ENCODE measurements at places on chromosomes 1 and 21.

DNA sequence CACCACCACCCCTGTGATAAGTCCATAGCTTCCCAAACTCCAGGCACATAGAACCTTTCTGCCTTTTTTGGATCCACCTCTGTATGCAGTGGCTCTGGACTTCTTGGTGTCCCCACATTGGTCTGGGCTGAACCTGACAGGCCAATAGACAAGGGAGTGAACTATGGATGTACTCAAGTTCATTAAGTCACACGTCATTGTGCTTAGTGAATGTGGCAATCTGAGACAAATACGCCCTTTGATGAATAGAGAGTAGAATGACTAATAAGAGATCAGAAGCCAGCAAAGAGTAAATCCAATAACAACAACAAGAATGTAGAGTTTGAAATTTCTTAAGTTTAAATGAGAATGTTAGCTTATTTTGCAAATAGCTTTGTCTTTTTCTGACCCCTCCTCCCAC, 114.8 kb downstream of the ST6GALNAC3 start:
- DNase-seq: no peak

GRCh38 chr1:235567812-235568503, 63.7 kb upstream of the B3GALNT2 start:
- no peak for DNase-seq

DNA sequence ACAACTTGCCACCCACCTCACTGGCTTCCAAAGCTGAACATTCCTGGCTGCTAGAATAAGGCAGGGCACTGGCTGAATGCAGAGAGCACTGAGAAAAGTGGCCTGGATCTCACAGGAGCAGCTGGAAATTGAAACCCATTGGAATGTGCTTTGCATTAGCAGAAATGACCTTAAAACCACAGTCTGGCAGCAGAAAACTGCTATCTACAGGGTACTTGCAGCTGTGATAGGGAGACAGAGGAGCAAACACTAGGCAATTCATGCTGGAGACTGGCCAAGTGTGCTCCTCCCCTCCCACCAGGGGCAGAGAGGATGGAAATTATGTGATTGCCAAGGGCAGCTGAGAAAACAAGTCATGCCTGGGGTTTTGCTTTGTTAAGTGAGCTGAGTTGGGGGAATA, 47.2 kb downstream of the HSD3B1 start:
- peak; percentile 30 for DNase-seq

DNA sequence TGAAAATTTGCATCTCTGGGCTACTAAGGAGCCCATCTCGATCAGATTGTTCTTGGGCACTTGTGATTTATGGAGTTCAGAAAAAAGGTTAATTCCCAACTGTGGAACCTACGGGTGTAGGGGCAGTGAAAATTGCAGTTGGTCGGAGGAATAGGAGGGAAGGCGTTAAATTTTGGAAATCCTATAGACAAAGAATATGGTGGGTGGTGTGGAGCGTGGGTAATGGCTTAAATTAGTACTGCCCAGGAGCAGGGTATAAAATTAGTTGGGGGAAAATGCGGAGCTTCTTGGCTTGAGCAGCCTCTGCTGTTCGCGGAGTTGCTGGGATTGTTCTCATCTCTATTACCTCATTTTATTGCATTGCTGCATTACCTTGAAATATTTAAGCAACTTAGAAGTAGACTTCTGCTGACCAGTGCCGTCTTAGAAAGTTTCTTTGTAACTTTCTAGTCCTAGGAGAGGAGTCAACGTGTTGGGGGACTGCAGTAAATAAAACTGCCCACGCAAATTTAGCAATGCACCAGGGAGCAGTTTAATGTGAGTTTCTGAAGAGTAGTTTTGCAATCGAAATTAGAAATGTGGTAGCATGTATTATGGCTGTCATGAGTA, 514 bp downstream of the S1PR1 start:
- no peak for DNase-seq

DNA sequence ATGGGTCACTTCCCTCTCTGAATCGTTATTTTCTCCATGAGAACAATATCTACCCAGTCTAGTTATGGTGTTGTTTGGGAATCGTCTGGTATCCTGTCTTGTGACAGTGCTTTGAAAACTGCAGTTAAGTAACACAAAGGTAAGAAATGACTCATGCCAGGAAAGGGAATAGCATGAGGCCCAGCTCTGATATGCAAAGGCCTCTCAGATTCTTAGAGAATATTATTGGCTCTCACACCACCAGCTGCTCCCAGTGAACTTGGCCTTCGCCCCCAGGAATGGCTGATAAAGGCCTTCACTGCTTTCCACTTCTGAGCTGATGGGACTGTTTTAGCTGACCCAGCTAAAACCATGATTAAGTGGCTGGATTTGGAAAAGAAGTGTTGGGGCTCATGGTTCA, 27.1 kb downstream of the NEK2 start:
- DNase-seq: peak; percentile 83

DNA sequence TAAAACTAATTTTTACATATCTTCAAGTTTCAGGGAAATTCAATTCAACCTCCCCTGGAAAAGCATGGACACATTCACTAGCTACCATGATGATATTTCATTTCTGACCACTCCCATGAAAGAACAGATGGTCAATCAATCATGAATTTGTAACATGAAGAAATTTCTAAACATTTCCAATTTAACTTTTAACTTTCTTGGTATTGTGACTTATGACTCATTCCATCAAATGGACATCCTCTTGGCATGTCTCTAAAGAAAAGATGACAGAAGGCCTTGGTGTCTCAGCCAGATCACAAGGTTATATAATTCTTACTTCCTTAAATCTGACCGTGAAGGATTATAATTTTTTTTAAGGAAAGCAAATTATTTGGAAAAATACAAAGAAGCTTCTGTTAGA, 10.5 kb upstream of the MCOLN3 start:
- DNase-seq: no peak

- no peak for DNase-seq
These were observed 332.9 kb downstream of the SRGAP2C start for GRCh38 chr1:121517586-121518230.

DNA sequence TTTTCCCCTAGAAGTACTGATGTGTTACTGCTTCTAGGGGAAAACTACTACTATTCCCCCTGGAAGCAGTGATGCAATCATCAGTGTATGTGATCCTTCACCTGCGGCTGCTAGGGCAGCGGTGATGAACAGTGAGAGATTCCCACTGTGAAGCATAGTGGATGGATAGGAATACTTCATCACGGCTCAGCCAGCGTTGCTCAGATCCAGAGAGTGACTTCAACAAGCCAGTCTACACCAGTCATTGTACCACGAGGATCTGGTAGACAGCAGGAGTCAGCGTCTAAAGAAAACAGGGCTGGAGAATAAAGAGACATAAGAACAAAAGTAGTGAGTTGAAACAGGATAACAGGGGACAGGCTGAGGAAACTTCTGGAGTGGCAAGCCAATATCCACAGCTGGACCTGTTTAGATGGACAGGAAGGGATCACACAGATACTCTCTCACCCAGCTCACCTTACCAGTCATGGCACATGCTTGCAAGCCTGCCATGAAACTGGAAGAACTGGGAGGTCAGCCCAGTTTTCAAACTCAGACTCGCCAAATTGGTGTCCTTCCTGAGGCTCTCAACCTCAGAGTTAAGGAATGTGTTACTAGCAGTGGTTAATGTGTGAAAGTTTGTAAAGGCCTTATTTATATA, 42.4 kb upstream of the LRRC52 start:
- no peak for DNase-seq

- no peak for DNase-seq
These were observed 43.8 kb downstream of the DDR2 start for GRCh38 chr1:162676087-162676486.

DNA sequence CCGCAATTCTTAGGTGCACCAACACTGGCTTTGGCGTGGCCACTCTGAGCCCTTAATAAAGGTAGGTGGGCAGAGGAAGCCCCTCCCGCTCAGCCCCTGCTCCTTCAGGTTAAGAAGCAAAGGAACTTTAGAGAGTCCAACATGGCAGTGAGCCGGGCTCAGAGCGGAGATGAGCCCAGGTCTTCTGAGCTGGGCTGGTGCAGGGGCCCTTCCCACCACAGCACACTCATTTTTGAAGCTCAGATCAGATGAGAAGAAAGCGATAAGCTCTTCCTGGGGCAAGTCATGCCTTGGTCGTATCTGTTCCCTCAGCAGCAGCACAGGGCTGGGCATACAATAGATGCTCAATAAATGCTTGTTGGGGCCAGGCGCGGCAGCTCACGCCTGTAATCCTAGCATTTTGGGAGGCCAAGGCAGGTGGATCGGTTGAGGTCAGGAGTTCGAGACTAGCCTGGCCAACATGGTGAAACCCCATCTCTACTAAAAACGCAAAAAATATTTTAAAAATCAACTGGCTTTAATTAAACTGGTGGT, 51.1 kb upstream of the TARDBP start:
- no peak for DNase-seq

GRCh38 chr1:2890221-2890850, 88.8 kb upstream of the TTC34 start:
- DNase-seq: no peak

DNA sequence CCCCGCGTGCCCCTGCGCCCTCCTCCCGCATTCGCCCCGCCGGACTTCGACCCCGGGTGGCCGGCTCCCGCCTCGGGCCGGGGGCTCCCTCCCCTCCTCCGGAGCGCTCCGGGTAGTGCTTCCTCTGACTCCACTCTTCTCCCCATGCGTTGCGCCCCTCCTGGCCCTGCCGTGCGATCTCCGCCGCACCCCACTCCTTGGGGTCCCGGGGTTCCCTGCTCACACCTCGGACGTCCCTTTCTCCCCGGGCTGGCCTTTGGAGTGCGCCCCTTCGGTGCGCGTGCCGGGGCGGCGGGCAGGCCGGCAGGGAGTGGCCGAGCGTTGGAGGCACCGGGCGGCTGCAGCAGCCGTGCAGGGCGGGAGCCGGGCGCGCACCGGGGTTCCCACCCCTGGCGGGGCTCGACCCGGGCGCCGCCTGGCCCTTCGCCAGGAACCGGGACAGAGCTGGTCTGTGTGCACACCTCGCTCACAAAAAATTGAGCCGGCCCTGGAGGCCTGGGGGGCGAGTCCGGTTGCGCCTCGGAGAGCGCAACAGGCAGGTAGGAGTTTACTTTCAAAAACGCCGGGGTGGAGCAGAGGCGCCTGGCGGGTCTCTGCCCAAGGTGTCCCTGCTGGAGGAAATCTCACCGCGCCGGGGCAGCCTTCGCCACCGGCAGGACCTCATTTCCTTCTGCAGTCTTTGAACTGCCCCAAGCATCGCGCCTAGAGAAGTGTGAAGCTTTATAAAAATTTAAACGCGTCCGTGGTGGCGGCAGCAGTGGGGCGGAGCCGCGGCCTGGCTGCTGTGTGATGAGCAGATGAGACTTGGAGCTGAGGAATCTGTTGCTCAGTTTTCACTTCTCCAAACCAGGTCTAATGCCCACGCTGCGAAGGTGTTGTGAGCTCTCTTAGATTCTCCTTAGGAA, 650 bp downstream of the VANGL1 start:
- peak; percentile 74 for DNase-seq

DNA sequence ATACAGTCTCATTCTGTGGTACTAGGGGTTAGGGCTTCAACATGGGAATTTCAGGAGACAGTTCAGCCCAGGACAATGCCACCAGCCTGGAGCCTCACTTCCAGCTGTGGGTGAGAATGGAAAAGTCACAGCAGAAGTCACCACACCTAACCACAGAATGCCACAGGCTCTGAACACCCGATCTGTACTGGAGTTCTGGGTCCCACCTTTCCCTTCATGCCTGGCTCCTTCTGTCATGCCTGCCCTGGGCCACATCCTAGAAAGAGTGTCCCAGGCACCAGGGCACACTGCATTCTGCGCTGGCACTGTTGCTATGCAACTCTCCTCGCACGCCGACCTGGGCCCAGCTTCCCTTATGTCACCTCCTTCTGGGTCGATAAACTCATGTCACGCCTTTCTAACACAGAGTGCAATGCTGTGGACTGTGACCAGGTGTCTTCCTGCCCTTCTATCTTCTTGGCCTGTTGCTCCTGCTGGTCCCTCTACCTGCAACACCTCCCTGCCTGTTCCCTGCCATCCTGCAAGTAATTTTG, 21.2 kb downstream of the RCSD1 start:
- peak; percentile 56 for DNase-seq

DNA sequence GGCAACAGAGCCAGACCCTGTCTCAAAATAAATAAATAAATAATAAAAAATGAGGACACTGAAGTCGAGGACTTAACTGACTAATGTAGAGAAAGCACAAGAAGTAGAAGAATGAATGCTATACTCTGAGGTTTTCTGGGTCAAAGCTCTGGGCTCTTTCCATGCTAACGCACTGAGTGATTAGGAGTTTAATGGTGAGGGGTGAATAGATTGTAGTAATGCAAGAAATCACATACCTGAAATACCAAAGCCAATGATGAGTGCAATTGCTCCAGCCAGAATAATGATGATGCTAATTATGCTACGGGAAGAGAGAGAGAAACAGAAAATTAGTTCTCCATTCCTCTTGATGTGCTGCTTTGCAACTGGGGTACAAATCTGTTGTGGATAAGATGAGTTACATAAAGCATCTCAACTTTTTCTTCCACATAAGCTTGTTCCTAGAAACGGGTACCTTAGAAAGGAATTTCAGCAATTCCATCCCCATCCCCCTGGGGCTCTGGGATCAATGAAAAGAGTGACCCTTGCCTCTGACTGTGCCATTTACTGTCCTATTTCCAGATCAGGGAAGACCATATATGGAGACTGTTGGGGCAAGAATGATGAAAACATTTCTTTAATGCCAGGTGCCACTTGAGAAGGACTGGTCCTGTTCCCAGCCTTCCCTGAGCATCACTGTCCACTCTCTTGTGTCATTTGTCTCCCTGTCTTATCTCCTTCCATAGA, 40.7 kb downstream of the VTCN1 start:
- DNase-seq: no peak

DNA sequence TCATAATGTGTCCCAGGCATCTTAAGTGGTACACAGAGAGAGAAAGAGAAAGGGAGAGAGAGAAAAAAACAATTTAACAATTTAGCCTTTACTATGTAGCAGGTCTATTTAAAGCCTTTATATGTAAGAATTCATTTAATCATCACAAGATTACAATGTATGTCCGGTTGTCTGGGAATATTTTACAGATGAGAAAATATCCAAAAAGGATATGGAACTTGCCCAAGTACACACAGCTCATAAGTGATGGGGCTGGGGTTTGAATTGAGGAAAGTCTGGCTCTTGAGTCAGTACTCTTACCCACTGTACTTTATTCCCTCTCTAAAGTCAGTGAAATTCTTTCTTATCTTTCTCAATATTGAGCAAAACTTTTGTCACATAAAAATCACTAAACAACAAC, 104.6 kb downstream of the LYPLAL1 start:
- no peak for DNase-seq

DNA sequence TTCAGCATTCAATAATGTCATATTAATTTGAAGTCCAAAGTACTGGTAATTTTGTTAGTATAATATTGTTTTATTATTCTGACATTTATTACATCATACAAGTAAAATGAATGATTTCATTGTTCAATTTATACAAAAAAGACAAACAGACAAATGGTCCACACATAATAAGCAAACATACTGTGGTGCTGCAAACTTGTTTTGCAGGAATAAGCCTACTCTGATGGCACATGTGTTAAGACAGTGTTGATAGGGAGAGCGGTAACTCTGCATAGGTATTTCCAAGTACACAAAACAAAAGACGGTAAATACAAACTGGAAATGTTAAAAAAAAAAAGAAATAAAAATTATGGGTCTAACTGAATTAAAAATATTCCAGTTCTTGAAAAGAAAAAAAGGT, 59.7 kb upstream of the DPYD start:
- DNase-seq: no peak

GRCh38 chr1:176479971-176480370, 17.0 kb downstream of the PAPPA2 start:
- DNase-seq: no peak

- no peak for DNase-seq
These were observed 98.8 kb downstream of the CASZ1 start for GRCh38 chr1:10697621-10698160.

- no peak for DNase-seq
These were observed 173.7 kb downstream of the HIVEP3 start for GRCh38 chr1:41745022-41745421.

Data from SW480 (cell line).